ENCODE measurements at places on chromosomes 4 and X.

DNA sequence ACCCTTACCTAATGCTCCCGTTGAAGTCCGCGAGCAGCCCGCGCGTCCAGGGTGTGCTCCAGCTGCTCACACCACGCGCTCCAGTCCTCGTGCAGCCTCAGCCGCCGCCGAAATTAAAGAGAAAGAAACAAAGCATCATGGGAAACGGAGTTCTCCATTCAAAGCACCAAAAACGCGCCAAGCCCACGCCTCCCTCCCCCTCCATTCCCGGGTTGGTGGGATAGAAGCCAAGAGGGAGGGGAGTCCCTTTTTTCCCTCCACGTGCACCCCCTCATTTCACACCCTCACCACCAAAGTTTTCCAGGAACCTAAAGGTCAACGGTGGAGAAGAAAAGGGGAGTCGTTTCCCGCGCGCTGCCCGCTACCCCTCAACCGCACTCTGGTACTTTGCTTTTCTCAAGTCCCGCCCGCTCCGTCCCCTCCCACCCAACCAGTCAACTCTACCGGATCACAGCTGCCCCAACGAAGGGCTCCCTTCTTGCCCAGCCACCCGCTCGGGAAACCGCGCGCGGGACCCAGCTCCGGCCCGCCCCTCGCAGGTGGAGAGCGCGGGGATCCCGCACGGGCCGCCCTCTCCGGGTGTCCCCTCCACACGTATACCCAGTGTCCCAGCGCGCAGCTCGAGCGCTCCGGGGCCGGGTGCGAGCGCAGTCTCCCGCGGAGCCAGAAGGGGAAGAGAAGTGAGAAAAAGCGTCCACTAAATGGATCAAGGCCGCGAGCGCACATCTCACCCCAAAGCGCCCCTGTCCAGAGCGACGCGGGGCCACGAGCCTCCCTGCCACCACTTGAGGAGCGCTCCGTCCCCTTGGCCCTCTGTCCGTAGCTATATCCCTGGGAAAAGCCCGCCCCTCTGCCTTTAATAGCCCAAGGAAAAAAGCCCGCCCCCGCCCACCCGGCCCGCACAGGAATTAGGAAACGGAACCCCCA lies 65.1 kb upstream of the CCDC160 start:
- peak; percentile 18 for DNase-seq

GRCh38 chrX:132184871-132185270 lies 34.4 kb downstream of the RAP2C start:
- DNase-seq, result no peak

DNA sequence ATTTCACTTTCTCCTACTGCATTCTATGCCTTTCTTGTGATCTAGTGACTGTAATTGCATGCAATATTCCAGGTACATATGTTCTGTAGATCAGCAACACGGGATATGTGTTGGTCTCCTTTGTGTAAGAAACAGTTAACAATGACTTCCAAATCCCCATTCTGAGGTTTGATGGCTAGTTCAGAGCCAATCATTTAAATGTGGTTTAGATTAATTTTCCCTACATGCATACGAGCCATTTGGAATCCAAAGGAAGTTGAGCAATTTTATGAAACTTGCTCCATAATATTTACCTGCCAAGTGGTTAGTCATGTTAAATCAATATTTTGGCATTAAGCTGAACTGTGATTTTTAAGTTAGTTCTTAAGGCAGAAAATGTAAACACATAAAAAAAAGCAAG lies 172.8 kb upstream of the DCAF12L2 start:
- no peak for DNase-seq

DNA sequence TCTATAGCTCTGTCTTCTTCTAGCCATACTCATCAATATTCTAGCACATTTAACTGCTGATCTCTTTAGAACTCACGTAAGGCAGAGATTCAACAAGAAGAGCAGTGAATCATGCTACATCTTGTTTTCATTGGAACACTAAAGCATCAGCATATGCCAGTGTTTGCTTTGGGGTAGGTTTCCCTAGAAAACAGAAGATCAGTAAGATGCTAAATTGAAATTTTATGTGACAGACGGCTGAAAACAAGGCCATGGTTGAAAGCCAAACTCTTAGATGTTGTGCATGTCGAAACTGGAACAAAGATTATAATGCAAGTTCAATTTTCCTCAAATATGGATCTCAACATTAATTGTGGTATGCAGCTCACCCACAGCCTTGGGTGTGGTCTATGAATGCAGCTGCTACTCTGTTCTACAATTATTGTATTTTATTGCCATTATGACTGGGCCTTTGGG lies 107.6 kb downstream of the PDLIM5 start:
- no peak for DNase-seq

DNA sequence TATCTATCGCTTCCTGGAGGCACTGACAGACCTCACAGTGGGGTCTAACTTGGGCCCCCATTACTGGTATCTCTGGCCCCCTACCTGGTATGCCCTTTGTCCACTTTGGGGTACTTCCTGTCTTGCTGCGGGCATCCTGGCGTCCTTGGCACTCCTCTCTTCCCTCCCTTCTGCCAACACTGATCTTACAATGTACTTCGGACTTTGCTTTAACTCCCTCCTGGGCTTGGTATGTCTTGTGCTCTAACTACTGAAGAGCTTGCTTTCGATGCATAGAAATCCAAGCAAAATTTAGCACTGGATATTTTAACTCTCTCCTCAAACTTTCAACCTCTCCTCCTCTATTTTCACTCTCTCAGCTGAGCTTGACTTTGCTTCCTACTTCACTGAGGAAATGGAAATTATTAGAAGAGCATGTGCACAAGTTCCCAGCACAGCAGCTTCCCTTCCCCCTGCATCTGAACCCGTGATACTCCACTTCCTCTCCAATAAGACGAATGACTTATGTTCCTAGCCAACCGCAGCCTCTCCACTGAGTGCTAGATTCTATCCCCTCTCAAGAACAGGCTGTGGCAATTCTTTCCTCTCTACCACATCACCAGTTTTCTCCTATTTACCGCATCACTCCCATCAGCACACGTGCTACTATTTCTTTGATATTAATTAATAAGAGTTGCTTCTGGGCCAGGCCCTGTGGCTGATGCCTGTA lies 52.9 kb downstream of the SUPT20HL2 start:
- DNase-seq, result no peak

DNA sequence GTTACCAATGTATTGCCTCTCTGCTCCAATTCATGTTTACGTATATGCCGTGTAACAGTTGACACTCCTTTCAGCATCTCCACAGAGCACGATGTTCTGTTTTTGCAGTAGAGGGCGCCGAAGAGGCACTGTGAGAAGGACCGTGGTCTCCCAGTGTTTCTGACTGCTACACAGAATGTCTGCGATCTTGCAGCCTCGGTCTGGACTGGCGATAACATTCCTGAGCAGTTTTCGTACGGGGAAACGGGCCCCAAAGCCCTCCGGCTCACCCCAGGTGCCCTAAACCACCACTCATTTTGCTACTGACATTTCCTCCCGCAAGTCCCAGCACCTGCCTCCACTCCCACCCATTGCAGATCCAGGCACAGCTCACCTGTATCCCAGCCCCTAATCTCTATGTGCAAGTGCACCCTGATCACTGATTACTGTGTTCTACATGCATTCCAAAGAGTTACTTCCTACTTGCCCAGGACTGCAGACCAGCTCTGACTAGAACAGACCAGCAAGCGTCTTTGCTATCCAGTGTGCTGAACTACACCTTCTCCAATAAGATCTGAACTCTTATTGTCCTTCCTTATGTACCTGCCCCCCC lies 12.4 kb upstream of the NFXL1 start:
- DNase-seq, result peak; percentile 47

- DNase-seq, result no peak
These were observed 97.9 kb upstream of the ADAMTS3 start for GRCh38 chr4:72666910-72667309.

DNA sequence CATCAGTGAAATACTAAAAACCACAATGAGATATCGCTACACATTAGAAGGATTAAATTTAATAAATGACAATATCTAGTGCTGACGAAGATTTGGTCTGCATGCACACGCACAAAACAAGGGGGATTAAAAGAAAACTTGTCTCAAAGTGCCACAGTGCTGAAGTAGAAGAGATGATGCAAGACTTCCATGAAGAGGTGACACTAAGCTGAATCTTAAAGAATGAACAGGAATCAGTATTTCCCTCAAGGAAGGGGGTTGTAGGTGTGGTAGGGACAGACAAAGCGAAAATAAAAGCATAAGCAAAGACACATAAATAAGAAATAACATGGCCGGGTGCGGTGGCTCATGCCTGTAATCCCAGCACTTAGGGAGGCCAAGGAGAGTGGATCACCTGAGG lies 33.5 kb downstream of the CNOT6L start:
- DNase-seq, result no peak

- no peak for DNase-seq
These were observed 14.4 kb downstream of the CHIC1 start for GRCh38 chrX:73577361-73577760.

GRCh38 chr4:87895964-87896621 lies 63.3 kb downstream of the MEPE start:
- no peak for DNase-seq

DNA sequence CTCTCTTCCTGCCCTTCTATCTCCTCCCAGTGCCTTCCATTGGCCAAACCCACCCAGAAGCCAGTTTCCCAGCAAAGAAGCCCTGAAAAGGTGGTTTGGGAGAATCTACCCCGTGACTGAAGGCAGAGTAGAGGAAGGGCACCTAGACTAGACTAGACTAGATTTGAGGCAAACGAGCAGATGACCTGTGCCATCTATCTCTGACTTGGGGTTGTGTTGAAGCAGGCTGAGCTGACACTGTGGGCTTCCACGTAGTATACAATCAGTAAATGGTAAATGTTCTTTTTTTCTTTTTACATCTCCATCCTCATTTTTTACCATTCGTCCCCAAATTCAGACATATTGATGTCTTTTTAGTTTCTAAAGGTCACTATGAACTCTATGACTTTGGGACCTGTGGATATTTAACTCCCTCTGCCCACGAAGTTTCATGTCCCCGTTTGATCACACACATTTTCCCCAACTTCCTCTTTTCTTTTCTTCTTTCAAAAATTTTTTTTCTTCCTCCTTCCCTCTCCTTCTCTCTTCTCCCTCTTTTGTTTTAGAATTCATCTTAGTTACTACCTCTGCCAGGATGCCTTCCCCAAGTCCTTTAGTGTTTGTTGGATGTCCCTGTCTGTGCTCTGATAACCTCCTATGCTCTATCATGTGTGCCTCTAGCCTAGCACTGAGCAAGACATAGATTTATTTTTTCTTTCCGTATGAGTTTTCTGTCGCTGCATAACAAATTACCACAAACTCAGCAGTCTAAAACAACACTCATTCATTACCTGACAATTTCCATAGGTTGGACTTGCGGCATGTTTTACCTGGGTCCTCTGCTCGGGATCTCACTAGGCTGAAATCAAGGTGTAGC lies 6.2 kb upstream of the AFF1 start:
- DNase-seq, result no peak
